ENCODE measurements at places on chromosomes 4 and X.

DNA sequence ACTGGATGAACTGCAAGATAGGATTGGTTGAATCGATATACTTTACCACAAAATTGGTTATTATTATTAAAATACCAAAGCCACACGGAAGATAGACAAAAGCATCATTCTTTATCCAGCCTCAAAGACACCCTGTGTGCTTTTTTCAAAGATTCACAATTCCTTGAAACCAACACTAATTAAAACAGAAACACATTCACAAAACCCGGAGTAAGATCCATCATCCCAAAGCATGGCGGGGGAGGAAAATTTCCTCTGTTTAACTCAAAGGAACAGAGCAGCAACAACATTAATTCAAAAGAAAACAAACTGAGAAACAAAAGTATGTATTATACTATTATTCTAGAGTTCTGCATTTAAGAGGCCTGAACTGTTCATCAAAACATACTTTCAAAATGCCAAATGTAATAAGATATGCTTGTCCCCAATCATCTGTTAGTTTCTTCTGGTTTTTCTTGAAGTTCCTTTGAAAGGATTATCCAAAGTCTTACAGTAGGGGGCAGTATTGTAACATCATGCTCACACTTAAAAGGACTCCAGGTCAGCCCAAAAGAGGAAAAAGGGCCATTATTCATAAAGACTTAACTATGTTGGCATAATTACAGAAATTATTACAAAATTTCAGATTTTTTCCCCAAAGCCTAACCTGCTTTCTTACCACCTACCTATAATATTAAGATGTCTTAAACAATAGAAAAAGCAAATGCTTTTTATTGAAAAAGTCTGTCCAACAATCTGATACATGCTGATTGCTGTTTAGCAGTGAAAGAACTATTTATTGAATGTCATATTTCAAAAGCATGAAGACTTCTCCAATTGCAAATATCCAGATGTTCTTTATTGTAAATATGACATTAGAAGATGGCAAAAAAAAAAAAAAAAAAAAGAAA lies 168.7 kb downstream of the SCFD2 start:
- peak; percentile 79 for DNase-seq

DNA sequence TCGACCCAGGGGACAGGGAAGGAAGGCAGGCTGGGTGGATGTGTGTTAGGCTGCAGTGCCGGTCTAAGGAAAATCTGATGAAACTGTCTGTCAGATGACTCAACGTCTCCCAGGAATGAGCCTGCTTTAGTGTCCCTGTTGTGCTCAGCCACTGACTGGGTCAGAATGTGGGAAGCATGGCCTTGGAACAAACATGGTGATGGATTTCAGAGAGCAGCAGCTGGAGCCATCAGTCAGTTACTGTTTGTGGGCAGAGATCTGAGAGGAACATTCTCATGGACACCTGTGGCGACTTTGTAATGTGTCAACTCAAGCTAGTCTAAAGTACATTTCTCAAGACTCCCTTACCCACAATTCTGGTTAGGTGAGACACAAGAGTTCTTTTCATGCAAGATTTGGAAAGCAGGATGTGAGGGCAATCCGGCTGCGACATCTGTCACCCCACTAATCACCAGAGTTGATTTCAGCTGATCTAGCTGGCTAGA lies 63.2 kb downstream of the ANAPC10 start:
- DNase-seq, result peak; percentile 100

DNA sequence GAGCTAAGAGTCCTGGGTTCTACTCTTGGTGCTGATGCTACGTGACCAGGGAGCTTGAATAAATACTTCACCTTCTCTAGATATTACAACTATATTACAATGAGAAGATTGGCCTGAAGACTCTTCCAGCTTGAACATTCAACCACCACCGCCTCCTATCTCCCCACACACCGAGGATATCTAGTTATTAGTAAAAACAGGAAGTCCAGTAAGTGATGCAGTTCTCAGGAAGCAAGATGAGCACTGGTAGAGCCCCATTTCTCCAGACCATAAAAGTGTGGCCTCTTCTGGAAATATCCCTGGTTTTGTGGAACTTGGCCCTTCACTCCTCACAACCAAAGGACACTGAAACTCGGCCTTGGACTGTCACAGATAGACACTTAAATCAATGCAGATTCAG lies 18.5 kb downstream of the PJA1 start:
- DNase-seq, result no peak

- no peak for DNase-seq
Observed at GRCh38 chr4:7868892-7869471, 70.7 kb downstream of the AFAP1 start.

- no peak for DNase-seq
Observed at GRCh38 chr4:118962540-118962939, 73.9 kb downstream of the SYNPO2 start.

DNA sequence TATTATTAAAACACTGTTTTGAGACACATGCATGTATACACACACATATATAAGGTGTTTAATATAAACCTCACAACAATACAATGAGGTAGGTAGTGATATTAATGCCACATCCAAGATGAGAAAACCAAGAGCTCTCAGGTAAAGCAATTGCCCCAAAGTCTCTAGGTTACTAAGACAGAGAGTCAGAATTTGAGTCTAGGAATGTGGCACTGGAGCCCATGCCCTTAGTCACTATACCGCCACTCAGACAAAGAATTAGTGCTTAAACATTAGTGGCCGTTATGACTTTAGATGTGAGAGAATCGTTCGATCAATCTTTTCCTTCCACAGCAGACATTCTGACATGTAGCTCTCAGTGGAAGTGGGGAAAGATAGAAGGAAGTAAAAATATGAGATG lies 108.2 kb upstream of the ACSL4 start:
- no peak for DNase-seq

GRCh38 chr4:58776627-58777026 lies 1666.4 kb upstream of the IGFBP7 start:
- DNase-seq, result no peak

DNA sequence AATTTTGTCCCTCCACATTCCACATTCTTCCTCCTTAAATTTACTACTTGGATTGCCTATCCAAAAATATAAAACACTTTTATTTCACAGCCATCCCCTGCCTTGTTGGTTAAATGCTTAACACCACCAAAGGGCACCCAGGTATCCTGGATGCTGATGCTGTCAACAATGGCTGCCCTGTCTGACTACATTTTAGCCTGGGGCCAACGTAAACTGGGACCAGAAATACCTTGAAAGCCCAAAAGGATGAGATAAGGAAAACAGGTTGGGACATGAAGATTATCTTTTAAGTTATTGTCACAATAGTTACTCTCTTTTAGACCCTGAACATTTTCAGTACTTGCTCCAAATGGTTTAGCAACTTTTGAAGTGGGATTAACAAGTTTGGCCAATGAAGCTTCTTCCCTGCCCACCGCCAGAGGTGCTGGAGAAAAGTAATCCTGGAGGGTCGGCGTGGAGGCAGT lies 775 bp upstream of the YIPF6 start:
- DNase-seq, result peak; percentile 20

DNA sequence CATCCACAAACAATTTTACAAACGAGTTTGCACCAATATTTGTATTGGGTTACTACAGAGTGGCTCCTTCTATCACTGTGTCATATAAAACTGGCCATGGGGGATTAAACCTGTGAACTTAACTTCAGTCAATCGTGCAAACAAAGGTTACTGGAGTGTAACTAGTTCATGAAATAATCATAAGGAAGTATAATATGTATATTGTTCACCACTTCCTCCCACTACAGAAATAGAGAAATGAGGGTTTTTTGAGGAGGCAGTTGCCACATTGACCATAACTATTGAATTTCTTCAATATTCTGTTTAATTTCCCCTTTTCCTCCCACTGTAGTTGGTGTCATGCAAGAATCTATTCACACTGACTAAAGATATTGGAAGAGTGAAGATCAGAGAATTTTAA lies at the start of gene GPR82:
Gene GPR82, plus strand, starts transcription at position 356 of the 400 bp plus-strand sequence. CDS start 2,846 bp downstream, outside the sequence.
- no peak for DNase-seq

GRCh38 chr4:155639704-155640523 lies 26.7 kb upstream of the GUCY1A1 start:
- no peak for DNase-seq

GRCh38 chrX:71081330-71082123 lies 13.4 kb upstream of the SNX12 start:
- peak; percentile 44 for DNase-seq

DNA sequence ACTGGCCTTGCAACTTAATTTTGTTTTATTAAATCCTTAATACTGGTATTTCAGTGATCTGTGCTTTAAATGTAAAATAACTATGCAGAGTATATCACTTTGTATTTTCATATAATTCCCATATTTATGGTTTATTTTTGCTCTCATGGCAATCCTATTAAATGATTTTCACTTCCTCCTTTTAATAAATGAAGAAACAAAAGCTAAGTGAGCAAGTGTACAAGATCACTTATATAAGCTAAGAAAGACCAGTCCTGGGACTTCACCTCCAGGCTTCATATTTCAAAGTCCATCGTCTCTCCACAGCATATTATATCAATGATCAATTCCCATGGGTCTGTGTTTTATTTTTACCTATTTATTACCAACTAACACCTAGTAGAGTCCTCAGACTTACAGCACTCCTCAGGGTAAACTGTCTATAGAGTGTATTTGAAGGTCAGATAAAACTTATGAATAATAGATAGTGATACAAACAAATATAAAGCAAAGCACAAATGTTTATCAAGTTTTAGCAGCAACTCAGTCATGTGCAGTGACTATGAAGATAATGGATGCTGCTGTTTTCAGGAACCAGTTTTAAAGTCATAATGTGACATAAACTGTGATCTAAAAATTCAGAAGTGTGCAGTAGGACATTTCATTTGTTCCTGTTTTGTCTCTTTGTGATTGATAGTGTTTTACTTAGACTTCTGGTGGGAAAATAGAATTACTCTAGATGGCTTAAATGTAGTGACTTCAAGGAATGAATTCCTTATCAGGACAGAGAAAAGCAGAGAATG lies 56.8 kb downstream of the ARHGAP24 start:
- DNase-seq, result no peak

GRCh38 chr4:185592845-185593488 lies 57.7 kb upstream of the PDLIM3 start:
- DNase-seq, result peak; percentile 60

DNA sequence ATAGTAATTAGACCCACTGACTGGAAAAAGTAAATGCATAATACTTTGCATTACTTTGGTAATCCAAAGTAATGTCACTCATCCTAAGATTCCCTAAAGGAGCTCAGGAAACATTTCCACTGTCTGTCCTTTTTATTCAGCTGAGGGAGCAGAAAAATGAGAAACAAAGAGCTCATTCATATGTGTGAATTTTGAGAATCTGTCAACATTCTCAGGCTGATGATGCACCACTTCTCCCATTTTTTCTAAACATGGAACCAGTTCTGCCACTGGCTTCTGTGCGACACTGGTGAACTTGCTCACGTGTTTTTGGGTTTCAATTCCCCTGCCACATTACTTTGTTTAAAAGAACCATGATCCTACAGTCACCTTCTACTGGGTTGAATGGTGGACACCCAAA lies 28.4 kb upstream of the ADH7 start:
- DNase-seq, result no peak

- DNase-seq, result no peak
Observed at GRCh38 chrX:13983734-13984133, 46.0 kb downstream of the GEMIN8 start.

GRCh38 chrX:71111921-71112431 lies 599 bp upstream of the IL2RG start:
- DNase-seq, result no peak

- DNase-seq, result no peak
Observed at GRCh38 chr4:182483685-182484084, 240.5 kb downstream of the TENM3 start.

DNA sequence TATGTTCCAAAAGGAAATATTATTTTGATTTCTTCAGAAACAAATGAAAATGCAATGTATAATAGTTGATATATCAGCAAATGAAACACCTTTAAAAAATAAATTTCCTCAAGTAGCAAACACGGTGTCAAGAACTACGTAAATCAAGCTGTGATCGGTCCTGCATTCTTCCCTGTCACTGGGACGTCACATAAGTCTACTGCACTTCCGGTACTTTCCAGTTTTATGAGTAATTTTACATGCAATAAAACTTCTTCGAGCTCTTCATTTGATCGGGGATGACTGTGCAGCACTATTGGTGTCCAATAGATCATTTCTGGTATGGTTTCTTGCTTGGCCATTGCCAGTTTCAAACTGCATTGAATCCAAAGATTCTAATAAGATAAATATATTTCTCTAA lies 114.0 kb upstream of the VEGFC start:
- DNase-seq, result peak; percentile 45

All from LHCN-M2 (cell line).